GM23248 (cell line): ENCODE measurements at places on chromosomes 5 and 9.

- DNase-seq: peak; percentile 92
Measured at GRCh38 chr5:169970911-169971765, 9.2 kb downstream of the INSYN2B start.

DNA sequence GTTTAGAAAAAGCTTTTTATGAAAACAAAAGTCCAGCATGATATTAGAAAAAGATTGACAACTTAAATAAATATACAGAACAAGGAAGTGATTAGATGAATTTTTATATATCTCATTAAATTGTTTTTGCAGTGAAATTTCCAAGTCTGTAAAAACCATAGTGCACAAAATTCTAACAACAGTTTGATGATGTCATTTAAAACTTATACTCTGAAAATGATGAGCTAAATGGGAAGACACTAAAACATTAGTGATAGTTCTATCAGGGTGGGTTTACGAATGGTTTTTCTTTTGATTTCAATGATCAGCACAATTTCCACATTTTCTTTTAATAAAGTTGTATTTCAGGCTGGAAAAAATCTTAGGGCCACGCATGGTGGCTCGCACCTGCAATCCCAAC is 126.4 kb upstream of the GPR151 start:
- DNase-seq: no peak

DNA sequence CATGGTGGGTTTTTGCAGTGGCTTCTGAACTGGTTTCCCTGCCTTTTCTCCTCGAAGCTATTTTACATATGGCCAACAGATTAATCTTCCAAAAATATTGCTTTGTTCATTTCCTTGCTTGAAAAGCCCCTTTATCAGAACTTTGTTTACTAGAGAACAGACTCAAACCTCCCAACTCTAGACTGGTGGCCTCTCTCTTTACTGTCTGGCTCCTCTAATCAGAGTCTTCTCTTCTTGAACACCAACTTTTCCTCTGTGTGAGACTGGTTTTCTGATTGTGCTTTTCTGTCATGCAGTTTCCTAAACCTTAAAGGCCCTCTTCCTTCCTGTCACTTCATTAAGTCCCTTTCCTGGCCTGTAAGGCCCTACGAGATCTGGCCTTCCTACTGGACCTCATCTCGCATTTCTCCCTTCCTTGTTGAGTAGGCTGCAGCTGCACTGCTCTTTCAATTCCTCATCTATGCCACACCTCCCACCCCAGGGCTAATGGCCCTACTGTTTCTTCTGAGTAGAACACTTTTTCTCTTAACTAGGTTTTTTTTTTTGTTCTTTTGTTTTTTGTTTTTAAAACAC is 5.7 kb downstream of the C9orf43 start:
- no peak for DNase-seq

DNA sequence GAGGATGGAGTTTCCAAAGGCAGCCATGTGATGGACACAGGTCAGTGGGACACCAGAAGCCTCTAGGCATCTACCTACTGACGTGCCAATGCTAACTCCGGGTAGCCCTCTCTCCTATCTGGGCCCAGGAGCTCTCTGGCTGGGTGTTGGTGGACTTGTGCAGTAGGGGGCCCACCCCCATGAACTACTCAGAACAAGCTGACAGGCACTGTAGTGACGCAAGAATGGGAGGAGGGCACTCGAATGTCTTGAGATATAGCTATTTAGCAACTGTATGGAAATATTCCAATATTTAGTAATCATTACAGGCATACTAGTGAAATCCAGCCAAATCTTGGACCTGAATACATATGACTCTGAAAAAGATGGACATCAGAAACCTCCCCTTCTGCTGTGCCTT is 5.7 kb upstream of the DOCK2 start:
- DNase-seq: peak; percentile 78

- DNase-seq: no peak
Measured at GRCh38 chr5:73749485-73750270, 123.7 kb downstream of the ARHGEF28 start.

DNA sequence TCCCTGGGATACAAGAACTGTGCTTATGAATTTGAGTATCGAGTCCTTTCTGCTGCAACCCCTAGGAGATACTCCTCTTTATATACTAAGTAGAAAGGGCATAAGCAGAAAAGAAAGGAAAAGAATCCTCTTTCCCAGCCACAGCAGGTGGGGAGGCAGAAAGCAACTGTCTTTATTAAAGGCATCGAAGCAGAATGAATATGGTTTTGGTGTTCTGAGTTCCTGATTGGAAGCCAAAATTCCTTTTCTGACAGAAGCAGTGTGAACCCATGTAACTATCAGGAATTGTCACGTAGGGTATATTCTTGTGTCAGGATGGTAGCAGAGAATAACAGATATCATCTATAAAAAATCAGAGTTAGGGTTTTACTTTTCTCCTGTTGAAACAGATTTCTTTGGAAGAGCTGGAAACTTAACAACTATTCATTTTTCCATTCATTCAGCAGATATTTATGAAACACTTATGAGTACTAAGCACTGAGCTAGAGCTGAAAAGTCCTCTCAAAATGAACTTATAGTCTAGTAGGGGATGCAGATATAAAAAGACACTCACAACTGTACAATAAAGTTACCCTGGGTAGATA is 96.5 kb upstream of the LHFPL2 start:
- no peak for DNase-seq

- DNase-seq: peak; percentile 24
Measured at GRCh38 chr5:107979291-107979690, 308.6 kb upstream of the EFNA5 start.

DNA sequence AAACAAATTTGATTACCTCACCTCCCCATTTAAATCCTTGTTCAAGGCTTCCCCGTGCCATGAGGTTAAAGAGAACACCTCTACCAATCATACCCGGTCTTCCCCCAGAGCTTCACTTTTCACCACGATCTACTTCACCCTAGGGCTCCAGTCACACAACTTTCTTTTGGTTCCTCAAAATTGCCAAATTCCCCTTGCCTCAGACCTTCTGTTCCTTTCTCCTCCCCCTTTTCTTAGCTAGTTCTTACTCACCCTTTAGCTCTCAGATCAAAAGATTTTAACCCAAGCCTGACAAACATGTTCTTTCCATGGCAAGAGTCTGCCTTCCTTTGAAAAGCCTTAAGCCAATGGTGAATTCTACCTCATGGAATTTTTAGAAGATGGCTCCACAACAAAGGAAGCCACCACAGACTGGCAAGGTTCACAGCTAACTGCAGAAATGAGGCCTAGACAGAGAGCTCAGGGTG is 56.7 kb downstream of the MAPKAP1 start:
- DNase-seq: peak; percentile 88

DNA sequence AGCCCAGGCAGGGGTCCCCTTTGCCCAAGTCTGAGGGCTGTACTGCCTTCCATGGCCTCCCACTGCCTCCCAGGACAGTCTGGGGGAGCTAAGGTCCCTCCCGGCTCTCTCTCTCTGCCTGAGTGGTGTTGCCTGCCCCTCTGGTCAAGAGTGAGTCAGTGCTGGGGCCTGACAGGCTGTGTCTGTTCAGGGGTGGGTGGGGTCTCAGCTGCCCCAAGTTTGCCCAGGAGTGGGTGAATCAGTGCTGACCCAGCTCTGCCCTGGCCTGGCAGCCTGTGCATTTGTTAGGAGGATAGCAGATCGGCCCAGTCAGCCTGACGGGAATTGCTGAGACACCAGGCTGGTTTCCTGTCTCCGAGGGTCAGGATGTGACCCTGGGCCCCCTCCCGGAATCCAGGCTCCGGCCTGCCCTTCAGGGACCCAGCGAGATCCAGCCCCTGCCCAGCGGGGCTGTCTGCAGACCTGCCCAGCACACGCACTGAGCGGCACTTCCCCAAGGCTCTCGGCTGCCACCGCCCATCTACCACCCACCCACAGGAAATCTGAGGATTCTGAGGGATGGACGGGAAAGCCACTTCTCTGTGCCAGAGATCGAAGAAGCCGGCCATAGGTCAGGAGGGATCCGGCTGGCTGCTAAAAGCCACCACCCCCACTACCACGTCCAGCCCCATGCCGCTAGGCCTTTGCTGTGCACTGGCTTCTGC is 15.9 kb downstream of the ENG start:
- peak; percentile 99 for DNase-seq

DNA sequence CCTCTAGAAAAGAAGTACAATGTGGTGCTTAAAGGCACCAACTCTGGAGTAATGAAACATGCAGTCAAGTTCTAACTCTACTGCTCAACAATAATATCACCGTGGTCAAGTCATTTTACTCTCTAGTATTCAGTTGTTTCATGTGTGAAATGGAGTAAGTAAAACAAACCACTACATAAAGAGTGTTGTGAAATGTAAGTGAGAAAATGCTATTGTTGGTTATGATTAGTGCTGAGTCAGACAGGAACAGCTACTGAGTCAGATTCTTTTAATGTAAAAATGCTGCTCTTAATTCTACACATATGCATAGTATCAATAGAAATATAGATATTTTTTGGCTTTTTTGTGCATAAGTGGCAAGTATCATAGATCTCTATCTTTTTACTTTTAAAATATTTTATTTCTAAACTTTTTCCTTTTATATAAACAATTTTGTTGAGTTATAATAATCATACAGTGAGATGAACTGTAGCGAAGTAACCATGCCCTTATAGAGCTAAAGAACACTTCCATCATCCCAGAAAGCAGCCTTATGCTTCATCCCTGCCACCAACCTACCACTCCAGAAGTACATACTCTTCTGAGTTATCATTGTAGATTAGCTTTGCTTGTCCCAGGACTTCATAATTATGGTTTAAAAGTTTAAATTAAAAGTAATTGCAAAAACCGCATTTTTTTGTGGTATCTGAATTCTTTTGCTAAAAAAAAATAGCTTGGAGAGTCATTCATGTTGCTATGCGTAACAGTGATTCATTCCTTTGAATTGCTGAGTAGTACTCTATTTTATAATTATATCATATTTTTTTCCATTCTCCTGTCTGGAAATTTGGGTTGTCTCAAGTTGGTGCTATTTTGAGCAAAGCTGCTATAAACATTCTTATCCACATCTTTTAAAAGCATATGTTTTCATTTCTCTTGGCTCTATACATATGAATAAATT is 548.2 kb upstream of the CLINT1 start:
- DNase-seq: peak; percentile 89

DNA sequence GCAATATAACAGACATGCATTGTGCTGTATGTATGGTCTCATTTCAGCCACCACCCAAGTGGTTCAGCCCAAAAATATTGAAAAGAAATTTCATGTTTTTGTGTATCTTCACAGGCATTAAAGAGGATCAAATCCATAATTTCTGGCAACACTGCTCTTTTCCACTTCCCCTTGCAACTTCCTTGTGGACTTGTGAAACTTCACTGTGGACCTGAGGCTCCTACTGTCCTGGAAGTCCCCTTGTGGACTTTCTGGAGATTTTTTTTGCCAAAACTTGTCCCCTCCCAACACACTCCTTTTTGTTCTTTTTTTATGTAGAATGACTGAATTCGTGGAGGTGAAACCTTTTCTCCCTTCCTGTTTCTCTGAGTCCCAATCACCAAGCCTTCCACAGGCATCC is 14.3 kb downstream of the OTULINL start:
- no peak for DNase-seq

- peak; percentile 79 for DNase-seq
Measured at GRCh38 chr5:126805063-126805462, 28.1 kb downstream of the LMNB1 start.

GRCh38 chr9:32571969-32572899 is 725 bp downstream of the NDUFB6 start:
- peak; percentile 90 for DNase-seq

DNA sequence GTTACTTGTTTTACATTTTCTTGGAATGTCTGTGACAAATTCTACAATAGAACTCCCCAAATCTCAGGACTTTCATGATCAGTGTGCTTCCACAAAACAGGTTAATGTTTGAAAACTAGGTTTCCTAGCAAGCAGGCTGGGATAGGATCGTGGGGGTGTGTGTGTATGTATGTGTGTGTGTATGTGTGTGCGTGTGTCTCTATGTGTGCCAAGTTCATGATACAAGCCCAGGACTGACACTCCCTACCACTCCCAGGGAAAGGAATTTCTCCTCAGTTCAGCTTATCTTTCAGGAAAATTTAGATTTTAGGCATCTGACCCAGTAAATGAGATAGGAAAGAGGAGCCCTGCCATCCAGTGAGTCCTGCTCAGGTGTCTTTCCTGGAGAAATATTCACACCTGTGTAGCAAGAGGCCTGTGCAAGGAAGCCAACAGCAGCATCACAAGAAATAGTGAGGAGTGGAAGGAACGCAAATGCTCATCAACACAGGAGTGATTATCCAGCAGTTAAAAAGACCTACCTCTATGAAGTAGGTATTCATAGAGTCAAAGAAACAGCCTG is 13.8 kb upstream of the ABLIM3 start:
- no peak for DNase-seq

- DNase-seq: peak; percentile 8
Measured at GRCh38 chr5:61132559-61132958, 29.7 kb downstream of the SMIM15 start.

- peak; percentile 5 for DNase-seq
Measured at GRCh38 chr5:57653636-57654290, 171.2 kb upstream of the ACTBL2 start.

GRCh38 chr5:54017580-54017979 is 292.8 kb downstream of the ARL15 start:
- no peak for DNase-seq

GRCh38 chr9:83233647-83234046 is 170.7 kb upstream of the RASEF start:
- DNase-seq: no peak

- DNase-seq: no peak
Measured at GRCh38 chr5:85998656-85999055, 619.1 kb upstream of the COX7C start.

- DNase-seq: no peak
Measured at GRCh38 chr5:167895899-167896659, 395.4 kb upstream of the WWC1 start.

- DNase-seq: no peak
Measured at GRCh38 chr5:117414926-117415325, 840.3 kb upstream of the SEMA6A start.

- no peak for DNase-seq
Measured at GRCh38 chr9:115183436-115183835, 65.5 kb upstream of the TNC start.

- DNase-seq: peak; percentile 94
Measured at GRCh38 chr9:73132034-73132776, 19.5 kb upstream of the ANXA1 start.

DNA sequence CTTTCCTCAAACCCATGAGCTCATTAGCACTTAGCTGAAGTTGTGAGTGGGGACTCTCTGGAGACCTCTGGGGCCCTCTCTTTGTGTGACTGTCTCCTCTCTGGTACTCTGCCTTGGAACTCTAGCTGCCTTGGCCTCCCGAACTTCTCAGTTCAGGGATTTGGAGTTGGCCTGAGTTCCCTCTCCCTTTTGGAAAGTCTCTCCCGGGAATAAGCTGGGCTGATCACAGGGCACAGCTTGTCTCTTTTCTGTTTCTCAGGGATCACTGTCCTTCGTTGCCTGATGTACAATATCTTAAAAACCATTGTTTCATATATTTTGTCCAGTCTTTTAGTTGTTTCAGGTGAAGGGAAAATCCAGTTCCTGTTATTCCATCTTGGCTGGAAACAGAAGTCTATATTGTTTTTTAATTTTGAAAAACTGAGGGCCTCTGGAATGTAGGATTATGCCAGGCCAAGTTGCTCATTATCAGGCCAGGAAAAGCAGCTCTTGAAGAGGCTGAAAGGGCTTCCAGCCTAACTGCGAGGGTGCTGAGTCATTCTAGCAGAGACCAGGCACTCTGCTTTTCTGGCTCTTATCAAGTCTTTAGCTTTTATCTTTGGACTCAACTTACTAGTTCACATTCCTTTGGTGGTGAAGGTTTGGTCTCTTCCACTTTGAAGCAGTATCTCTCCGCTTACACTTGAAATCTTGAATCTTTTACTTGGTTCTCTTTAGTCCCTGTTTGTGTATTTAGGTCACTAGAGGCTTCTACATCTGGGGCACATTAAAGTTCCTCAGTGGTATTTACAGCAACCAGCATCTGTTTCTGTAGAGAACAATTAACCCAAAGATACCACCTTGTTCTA is 8.4 kb upstream of the RGS3 start:
- peak; percentile 91 for DNase-seq

- no peak for DNase-seq
Measured at GRCh38 chr9:136829981-136830885, 12.0 kb upstream of the AJM1 start.
